ENCODE measurements at places on chromosomes 4 and X. TPM values are rescaled to one million over a fixed set of nuclear protein-coding genes. Genes with fewer than 3 reads are reported as not detected.
A peak's percentile ranks its signal among the peaks of the same experiment; 100 is the strongest.

CT83 gene
- not detected for total RNA-seq

FBXO8 gene
- total RNA-seq, result 21.9 TPM

ODAM gene
- total RNA-seq, result not detected

USP17L15 gene
- not detected for total RNA-seq

MAGEA1 gene
- total RNA-seq, result not detected

VSIG4 gene
- total RNA-seq, result 2.9 TPM

CLNK gene
- 0.08 TPM for total RNA-seq

STK32B gene
- total RNA-seq, result 0.28 TPM

GRCh38 chrX:19096586-19096985, 25.7 kb downstream of the ADGRG2 start:
- ATAC-seq, result no peak

DNA sequence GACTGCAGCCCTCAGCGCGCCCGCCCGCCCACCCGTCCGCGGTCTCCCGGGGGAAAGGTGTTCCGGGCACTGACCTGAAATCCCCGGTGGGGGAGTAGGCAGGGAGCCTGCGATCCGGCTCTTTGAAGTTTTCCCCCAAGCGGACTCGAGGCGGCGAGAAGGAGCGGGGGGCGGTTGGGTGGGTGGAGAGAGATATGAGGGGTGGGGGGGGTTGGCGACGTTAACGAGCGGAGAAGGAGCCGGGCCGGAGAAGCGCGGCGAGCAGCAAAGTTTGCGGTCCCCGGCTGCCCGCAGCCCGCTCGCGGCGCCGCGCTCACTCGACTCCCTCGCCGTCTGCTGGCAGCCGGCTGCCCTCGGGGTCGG, 636 bp downstream of the BCOR start:
- ATAC-seq, result no peak

GRCh38 chr4:146308951-146309350, 94.6 kb downstream of the REELD1 start:
- no peak for ATAC-seq

DNA sequence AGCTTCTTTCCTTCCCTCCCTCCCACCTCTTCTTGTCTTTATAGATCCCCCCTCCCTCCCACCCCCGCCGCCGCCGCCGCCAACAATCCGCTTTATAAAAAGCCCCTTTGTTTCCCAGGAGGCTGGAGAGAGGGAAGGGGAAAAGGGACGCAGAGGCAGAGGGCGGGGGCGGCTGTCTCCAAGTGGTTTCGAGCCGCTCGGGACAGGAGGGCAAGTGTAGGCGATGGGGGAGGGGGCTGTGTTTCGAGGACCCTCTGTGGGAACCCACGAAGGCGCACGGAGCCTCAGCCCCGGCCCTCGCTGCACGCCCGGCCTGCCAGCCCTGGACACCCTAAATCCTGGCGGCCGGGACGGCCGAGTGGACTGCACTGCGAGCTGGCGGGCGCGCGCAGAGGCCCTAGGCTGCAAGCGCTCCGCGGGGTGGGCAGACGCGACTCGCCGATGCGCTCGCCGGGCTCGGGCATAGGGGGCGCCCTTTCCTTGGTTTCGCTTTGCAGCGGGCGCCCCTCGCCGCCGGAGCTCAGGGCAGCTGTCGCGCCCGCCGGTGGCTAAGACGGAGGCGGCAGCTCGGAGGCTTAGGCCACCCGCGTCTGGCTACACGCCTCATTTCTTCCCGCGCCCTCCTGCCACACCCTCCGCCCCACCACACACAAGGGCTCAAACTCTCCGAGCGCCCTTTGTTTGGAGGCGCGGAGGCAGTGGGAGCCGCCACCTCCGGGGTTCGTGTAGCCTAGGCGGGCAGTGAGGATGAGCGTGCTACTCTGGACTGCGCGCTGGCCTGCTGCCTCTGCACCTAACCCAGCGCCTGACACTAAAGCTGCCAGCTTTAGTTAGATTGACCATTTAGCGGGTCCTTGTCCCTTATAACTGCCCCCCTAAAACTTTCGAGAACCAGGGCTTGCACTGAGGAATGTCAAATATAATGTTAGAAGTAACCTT, 2.2 kb downstream of the MAMLD1 start:
- peak; percentile 33 for ATAC-seq

DNA sequence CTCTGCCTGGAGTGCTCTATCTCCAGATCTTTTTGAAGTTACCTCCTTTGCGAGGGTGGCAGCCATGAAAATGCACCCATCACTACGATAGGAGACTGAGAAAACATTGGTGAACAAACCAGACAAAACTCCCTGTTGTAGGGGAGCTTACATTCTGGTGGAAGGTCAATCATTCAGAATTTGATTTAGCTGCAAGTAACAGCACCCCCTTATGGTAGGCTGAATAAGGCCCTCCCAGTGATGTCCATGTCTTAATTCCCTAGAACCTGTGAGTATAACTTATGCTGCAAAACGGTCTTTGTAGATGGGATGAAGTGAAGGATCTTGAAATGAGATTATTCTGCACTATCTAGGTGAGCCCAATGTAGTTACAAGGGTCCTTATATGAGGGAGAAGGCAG, 5.6 kb upstream of the TEC start:
- ATAC-seq, result peak; percentile 57

DNA sequence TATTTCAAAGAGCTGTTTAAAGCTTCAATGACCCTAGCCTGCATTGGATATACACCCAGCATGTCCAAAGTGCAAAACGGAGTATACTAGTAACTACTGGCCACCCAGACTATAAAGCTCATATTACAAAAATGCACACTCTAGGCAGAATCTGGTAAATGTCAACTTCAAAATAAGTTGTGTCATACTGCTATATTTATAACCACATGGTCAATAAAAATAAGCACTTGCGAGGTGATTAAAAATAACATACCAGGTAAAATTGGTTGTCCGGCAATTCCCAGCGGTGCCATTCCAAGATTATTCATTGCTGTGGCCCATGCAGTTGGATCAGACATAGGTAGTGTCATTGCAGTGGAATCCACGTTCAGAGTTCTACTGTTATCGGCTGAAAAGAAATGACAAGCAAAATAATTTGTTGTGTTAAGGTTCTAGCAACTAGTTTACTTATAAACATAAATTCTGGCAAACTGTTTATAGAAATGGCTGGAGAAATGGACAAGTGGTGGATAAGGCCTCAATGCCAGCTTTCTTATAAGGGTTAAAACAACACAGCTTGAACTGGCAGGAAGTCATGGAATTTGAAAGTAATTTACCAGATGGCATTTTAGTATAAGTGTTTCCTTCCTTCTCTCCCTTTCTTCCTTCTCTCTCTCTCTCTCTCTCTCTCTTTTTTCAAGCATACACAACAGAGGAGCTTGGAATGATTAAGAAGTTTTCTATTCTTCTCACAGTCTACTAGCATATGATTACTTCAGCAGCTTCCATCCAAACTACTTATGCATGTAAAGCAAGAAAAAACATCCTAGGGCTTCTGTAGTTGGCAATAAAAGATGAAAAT, 199.9 kb downstream of the ENOX2 start:
- no peak for ATAC-seq

GRCh38 chr4:184019076-184019475, 114.0 kb downstream of the STOX2 start:
- ATAC-seq, result peak; percentile 67

- no peak for ATAC-seq
Measured at GRCh38 chr4:83089410-83090157, 24.9 kb downstream of the PLAC8 start.

- ATAC-seq, result no peak
Measured at GRCh38 chr4:53520116-53520515, 71.2 kb downstream of the LNX1 start.

- no peak for ATAC-seq
Measured at GRCh38 chr4:151962138-151962823, 201.5 kb upstream of the GATB start.

DNA sequence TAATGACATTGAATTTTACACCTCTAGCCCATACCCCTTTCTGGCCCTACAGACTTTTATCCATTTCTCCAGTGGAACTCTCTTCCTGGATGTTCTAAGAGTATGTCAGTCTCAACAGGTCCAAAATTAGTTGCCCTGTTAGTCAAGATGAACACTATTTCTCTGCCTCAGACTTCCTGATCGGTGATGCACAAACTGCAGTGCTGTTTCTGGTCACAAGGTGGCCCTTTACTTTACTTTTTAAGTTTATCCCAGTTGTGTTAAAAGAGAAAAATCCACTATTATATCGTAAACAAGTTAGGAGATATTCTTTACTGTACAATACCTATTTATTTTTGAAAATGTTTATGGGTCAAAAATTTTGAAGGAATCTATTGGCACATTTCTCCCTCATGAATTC, 13.1 kb downstream of the TCEAL7 start:
- ATAC-seq, result peak; percentile 50

DNA sequence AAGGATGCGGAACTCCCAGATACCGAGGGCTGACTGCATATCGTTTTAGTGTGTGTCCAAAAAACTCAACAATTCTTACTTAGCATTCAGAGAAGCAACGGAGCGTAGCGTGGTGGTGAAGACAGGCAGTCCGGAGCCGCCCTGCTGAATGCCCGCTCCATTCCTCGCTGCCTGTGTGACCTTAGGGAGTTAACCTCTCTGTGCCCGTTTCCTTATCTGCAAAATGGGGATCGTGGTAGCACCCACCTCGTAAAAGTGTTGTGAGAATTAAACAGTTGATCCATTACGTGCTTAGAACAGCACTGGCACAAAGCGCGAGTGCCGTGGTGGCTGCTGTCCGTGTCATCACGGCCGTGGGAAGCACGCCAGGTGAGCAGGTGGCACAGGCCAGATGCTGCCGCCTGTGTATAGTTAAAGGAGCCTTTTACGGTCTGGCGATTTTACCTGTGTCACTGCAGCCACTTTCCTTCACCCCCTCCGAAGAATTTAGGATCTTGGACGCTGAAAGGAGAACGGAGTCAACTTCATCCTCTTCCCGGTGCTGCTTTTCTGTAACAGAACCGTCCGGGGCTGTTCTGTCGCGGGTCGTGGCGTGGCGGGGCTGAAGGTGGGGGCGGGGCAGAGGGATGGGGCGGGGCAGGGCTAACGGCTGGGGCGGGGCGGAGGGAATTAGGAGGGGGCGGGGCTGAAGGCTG, 885 bp downstream of the CCDC110 start:
- peak; percentile 36 for ATAC-seq

DNA sequence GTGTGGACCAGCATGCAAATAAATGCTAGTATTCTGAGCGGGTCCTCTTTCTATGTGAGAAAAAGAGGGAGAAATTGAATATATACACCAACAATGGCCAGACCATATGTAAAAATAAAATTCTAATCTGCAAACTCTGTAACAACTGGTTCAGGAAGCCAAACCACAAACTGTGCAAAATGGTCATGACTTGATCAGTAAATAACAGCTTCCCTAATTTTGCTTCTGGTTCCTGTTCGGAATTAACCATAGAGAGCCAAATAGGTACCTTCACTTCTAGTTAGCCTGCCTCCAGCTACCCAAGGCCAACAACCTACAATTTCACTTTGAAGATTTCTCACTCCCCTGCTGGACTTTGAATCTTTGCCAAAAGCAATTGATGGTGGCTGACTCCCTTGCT, 1313.2 kb downstream of the ADGRL3 start:
- no peak for ATAC-seq

DNA sequence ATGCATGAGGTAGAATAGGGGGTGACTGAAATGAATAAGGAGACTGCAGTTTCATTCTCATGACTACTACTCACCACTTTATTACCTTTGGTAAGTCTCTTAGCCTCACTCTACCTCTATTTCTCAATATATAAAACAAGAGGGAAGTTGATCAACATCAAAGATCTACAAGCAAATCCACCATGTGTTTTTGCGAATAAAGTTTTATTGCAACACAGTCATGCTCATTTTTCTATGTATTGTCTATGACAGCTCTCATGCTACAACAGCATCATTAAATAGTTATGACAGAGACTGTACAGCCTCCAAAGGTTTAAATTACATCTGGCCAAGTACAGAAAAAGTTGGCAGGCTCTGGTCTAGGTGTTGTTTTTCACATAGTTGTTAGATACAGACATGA, 72.6 kb upstream of the CPEB2 start:
- ATAC-seq, result no peak

GRCh38 chrX:112844250-112844649, 3.6 kb upstream of the AMOT start:
- ATAC-seq, result no peak

- no peak for ATAC-seq
Measured at GRCh38 chr4:21835712-21836111, 112.9 kb downstream of the KCNIP4 start.

DNA sequence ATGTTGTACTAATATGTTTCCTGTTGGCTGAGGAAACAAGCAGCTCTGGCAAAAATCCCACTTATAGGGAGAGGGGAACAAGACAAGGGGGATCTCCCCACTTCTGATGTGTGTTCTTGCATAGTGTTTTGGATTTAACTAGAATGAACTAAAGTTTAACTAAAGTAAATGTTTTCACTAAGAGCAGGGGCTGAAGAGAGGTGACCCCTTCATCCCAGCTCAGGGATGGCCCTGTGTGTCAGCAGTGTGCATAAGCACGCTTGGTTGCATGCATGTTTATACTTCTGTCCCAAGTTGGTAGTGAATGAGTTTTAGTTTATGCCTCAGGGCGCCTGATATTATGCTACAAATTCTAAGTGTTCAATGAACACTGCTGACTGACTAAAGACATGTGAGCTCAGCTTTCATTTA, 169.4 kb downstream of the MGST2 start:
- no peak for ATAC-seq

DNA sequence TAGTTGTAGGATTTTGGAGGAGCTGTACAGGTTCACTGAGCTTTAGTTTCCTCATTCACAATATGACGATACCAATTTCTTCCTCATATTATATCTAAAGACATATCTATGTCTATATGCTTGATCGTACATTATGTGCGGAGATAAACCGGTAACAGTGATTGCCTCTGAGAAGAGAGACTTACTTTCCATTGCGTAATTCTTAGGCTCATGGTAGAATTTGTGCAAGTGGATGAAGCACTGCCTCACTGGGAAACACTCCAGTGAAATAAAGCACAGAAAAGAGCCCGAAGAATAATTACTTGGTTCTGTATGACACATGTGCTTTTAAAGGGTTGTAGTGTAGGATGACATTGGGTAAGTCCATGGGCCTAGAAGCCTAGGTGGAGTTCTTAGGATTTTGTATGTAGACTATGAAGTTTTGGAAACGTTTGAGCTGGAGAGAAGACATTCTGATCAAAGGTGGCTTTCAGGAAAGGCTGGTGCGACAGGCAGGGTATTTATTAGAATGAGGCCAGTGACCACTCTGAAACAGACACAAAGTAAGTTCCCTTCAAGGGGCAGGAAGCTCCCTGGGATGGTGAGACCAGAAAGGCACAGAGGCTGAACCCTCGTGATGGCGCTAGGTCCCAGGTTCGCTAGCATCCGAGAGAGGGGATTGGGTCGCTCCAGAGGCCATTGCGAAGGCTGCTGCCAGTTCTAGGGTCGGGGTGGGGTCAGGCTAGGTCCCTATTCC, 649 bp upstream of the VBP1 start:
- peak; percentile 38 for ATAC-seq

DNA sequence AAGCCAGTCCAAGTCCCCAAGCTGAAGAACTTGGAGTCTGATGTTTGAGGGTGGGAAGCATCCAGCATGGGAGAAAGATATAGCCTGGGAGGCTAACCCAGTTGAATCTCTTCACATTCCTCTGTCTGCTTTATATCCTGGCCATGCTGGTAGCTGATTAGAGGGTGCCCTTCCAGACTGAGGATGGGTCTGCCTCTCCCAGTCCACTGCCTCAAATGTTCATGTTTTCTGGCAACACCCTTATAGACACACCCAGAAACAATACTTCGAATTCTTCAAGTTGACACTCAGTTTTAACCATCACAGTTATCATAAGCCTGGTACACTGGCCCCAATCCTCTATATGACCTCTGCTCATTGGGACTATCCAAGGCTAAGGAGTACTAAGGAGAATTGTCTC, 124.1 kb upstream of the WDR1 start:
- ATAC-seq, result no peak

- ATAC-seq, result no peak
Measured at GRCh38 chr4:153521999-153522801, 56.0 kb downstream of the TMEM131L start.

Data from esophagus mucosa (tissue), 1 donor.